ENCODE measurements at places on chromosomes 4 and X. TPM values are rescaled to one million over a fixed set of nuclear protein-coding genes. Genes with fewer than 3 reads are reported as not detected.

DNA sequence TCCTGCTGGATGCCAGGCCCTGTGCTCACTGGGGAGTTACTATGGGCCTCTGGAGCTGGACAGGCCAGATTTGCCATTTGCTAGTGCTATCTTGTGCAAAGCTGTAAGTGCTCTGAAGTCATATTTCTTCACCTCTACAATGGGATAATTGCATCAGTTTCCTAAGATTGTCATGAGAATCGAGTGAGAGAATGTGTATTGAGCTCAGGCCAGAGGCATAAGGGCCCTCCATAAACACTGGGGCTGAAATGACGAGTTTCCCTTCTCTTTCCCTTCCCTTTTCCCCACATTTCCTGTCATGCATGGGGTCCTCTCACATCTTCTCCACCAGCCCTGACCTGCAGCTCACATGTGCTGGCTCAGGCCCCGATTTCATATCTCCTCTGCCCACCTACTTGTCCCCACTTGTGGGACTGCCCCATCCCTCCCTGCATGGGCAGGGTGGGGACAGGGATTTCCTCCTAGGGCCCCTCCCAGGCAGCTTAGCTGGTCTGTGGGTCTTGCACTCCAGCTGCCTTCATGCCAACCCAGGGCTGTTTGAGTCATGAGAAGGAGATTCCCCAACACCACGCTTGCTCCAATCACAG lies 358.8 kb downstream of the MID1IP1 start:
- no peak for DNase-seq

- DNase-seq = no peak
Measured at GRCh38 chr4:101678180-101678579, 112.3 kb upstream of the BANK1 start.

DNA sequence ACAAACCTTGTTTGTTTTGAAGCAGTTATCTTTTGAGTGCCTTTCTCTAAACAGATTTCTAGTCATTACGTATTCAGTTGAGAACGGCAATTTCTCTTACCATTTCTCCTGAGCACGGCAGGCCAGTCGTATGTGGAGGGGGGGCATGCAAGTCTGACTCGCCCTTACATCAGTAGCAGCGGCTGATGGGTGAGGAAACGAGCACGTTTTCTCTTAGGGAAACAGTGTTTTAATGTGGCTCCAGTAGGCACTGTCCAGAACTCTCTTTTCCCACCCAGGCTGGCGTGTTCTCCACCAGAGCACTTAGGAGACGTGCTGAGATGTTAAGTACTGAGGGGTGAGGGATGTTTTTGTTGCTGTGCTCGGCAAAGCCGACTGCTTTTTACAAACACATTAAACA lies 240.5 kb downstream of the STIM2 start:
- no peak for DNase-seq

- DNase-seq = no peak
Measured at GRCh38 chr4:14165222-14165920, 537.8 kb upstream of the BOD1L1 start.

GRCh38 chr4:26434030-26434639 lies 56.1 kb downstream of the CCKAR start:
- no peak for DNase-seq

DNA sequence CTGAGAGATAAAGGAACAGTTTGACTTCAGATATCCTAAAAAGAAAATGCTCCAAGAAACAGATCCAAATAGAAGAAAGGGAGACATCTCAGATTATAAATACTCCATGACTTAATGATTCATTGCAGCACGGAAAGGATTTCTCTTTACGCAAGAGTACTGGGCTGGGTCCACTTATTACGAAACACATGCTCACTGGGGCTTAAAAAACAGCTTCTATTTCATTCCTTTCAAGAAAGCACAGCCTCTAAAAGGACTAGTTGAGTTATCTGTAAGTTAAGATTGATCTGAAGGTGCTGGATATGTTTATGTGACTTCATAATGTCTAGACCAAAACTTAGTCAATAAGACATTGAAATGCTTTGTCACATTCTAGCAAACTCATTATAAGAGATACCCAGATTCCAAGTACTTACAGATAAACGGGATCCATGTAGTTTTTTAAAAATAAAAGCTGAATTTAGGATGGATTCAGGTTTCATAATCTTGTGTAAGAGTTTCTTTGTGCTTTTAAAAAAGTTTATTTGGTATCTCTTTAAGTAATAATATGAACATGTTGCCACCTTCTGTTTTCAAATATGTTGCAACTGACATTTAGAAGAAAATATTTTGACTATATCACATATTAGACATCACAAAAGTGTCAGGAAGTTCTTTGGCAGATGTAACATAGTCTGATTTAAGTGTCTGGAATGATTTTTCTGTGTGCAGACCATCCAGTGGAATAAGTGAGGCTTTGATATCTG lies 109.5 kb upstream of the MYOZ2 start:
- no peak for DNase-seq

- DNase-seq = no peak
Measured at GRCh38 chr4:94559351-94559806, 107.6 kb downstream of the PDLIM5 start.

GRCh38 chr4:61049018-61049417 lies 151.1 kb upstream of the ADGRL3 start:
- no peak for DNase-seq

GRCh38 chr4:163941221-163941905 lies 446.9 kb downstream of the TMA16 start:
- DNase-seq = no peak

GRCh38 chr4:751676-752075 lies 46.0 kb downstream of the PCGF3 start:
- no peak for DNase-seq

DNA sequence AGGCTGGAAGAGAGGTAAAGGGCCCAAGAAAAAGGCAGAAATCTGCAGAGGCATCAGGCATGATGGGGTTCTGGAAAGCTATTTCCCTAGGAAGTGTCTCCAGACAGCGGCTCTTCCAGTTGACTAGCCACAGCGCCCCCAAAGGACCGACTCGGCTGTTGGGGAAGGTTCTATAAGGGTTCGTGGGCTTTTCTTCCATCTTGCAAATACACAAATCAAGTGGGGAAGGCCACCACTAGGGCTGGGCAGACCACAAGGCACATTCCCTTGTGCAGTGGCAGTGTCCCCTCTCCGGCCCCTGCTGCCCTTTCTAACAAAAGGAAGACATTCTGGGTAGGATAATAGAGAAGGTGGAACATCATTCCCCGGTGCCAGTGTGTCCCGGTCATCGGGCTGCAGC lies 18.2 kb downstream of the BCOR start:
- DNase-seq = no peak

GRCh38 chrX:99833821-99834220 lies 576.3 kb downstream of the PCDH19 start:
- no peak for DNase-seq

- peak; percentile 41 for DNase-seq
Measured at GRCh38 chr4:67575232-67576058, 16.9 kb downstream of the STAP1 start.

- DNase-seq = no peak
Measured at GRCh38 chr4:188270273-188271069, 131.2 kb downstream of the TRIML1 start.

GRCh38 chrX:45372151-45372550 lies 171.5 kb upstream of the DIPK2B start:
- no peak for DNase-seq

DNA sequence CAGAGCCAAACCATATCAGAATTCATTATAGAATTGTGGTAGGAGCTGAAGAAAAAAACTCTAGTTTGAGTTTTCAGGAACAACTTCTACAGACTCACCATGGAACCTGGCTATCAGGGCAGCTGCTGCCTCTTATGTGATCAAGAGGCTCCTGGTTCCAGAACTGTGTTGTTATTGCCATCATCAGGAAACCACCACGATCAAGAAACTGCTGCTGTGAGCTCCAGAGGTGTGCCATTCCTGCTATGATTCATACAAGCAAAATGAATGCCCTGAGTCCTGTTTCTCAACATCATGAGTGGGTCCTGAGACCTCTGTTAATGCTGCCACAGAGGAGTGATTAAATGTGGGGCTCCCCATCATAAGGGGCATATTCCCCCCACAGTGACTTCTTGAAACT lies 43.7 kb downstream of the TASL start:
- DNase-seq = no peak

GRCh38 chr4:105956569-105956968 lies 61.3 kb downstream of the NPNT start:
- no peak for DNase-seq

GRCh38 chr4:15297344-15297743 lies 130.5 kb upstream of the C1QTNF7 start:
- DNase-seq = no peak

Gene VEGFC
- 3.6 TPM for total RNA-seq

Gene COL4A6
- total RNA-seq = 0.52 TPM

Gene FATE1
- not detected for total RNA-seq

Gene HSFX1
- total RNA-seq = 4.3 TPM

Gene AP1S2
- 7.6 TPM for total RNA-seq

Data from body of pancreas (tissue), 4 donors.